ENCODE measurements at places on chromosomes 7 and 10. TPM values are rescaled to one million over a fixed set of nuclear protein-coding genes. Genes with fewer than 3 reads are reported as not detected.

NANOS1 gene
- total RNA-seq, result 3.6 TPM

STMP1 gene
- 30.8 TPM for total RNA-seq

GOLGA7B gene
- total RNA-seq, result 3.6 TPM

MUC12 gene
- 12.5 TPM for total RNA-seq

DNA2 gene
- total RNA-seq, result 9.0 TPM

LRMDA gene
- total RNA-seq, result 3.1 TPM
